ENCODE measurements at places on chromosomes 11 and 22.
A peak's percentile ranks its signal among the peaks of the same experiment; 100 is the strongest.

DNA sequence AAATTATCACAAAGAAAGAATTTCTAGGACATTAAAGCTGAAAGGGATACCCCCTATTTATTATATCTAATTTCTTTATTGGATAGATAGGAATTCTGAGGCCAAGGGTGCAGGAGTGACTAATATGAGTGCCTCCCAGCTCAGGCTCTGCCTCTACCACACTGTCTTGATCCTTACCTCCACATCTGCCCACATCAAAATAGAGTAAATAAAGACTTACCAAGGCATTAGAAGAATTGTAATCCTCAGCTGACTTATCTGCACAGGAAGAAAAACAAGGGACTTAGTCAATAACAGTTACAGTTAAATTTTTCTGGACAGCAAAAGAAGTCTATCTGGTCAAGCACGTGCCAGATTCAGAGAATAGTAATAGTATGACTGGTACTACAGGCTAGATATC lies 72.6 kb upstream of the GDPD4 start:
- peak; percentile 50 for DNase-seq

- no peak for DNase-seq
These were observed 789 bp downstream of the SPECC1L start for GRCh38 chr22:24271386-24271854.

DNA sequence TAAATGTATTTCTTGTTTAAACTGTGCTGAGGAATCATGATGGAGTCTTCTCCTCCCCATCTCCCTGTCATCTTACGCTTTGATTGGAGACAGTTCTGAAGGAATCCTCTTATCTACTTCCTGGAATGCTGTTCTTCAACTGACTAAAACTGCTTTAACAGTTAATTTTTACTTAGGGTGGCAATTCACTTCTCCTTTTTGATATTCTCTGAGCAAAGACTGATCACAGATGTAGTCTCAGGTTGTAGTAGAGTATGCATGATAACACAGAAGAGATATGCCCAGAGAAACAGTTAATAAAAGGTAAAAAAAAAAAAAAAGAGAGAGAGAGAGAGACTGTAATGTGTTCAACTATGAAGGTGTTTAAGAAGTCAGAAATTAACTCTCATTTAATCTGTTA lies 1.4 kb upstream of the CASP5 start:
- DNase-seq: no peak

DNA sequence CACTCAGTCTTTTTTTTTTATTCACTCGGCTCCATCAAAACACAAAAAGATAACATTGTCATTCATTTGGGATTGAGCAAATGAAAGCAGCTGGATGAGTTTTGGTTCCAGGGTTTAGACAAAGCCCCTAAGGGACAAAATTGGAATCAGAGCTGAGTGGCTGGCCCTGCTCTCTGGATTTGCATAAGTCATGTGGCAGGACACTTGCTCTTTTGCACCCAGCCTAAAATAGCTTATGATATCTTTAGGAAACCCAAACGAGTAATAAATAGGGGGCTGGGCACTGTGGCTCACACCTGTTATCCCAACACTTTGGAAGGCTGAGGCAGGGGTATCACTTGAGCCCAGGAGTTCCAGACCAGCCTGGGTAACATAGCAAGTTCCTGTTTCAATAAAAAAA lies 11.0 kb upstream of the TMEM121B start:
- no peak for DNase-seq

- no peak for DNase-seq
These were observed 442 bp downstream of the COPB1 start for GRCh38 chr11:14499178-14499559.

DNA sequence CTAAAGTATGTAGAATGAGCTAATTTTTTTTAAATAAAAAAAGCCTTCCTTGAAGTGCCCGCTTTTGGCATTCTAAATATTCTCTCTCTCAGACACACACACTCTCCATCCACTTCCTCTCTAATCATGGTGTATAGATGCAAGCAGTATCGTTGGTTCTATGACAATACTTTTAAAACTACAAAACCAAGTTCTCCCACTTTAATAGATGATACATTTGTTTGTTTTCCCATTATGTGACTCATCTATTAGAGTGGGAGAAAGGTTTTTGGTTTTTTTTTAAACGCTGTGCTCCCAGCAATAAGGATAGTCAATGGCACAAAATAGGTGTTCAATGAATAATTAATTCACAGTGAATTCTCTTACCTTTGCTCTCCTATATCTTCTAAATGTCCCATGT lies 44.6 kb downstream of the FZD4 start:
- DNase-seq: no peak

- no peak for DNase-seq
These were observed 85.3 kb downstream of the GAB2 start for GRCh38 chr11:78332174-78332866.

DNA sequence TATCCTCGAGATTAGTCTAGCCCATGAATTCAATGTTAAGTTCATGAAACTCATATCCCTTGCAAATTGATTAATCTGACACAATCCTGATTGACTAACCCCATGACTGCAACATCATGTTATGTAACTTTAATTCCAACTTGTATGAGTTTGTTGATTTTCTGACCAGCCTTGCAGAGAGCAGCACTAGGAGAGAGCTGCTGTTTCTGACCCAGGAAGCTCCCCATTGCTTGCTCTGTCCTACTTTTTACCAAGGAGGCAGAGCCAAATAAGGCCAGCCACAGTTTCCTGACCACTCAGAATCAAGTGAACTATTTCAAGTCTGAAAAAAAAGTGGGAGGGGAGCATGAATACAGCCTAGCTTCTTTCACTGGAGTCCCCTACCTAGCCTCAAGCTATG lies 13.2 kb downstream of the MPZL3 start:
- DNase-seq: no peak

DNA sequence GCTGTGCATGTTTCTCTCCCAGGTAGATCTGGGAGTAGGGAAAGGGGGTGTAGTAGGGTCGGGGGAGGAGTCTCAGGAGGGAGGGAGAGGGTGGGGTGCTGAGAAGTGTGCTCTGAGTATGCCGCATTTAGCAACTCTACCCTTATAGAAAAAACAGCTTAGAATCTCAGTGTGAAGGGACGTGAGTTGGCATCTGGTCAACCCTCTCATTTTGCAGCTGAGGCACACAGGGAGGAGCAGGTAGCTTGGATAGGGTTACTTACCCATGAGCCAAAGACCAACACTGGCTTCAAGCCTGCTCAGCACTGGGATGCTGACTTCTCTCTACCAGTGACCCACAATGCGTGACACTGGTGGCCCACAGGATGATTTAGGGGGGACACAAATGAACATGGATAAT lies 95.9 kb downstream of the FBXO7 start:
- DNase-seq: no peak

DNA sequence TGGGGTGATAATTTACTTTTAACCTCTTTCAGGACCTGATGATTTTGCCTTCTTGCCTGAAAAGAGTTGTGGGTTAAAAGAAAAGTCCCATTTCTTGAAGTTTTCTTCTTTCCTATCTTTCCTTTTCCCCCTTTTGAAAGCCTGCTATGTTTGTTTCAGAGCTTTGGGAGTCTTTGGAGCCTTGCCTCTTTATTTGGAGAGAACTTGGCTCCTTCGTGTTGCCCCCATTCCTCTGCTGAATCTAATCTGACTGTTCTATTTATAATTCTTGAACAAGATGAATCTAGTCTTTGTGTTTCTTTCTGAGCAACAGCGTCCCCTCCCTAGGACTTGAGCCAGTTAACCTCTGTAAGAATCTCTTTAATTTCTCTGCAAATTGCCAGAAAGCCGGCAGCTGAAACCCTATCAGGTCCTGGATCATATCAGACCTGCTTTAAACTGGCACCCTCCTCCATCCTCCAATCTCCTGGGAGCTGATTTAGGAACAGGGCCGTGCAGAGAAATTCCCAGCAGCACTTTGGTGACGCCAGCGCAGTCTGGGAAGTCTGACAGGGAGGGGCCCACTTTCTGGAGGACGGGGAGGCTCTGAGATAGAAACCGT lies 289.1 kb upstream of the SORL1-AS1 start:
- DNase-seq: no peak

DNA sequence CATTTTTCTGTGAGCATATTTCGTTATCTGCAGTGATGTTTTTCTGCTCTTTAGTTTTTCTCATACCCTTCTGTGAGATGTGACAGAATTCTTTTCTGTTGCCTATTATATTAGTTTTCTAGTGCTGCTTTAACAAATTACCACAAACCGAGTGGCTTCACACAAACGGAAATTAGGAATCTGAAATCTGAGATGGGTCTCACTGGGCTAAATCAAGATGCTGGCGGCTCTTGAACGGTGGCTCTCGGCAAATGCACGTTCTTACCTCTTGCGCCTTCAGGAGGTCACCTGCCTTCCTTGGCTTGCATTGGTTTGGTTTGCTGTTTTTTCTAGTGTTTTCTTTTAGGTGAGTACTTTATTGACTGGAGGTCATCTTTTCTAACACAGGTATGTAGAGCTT lies 13.0 kb downstream of the ZBED4 start:
- no peak for DNase-seq

DNA sequence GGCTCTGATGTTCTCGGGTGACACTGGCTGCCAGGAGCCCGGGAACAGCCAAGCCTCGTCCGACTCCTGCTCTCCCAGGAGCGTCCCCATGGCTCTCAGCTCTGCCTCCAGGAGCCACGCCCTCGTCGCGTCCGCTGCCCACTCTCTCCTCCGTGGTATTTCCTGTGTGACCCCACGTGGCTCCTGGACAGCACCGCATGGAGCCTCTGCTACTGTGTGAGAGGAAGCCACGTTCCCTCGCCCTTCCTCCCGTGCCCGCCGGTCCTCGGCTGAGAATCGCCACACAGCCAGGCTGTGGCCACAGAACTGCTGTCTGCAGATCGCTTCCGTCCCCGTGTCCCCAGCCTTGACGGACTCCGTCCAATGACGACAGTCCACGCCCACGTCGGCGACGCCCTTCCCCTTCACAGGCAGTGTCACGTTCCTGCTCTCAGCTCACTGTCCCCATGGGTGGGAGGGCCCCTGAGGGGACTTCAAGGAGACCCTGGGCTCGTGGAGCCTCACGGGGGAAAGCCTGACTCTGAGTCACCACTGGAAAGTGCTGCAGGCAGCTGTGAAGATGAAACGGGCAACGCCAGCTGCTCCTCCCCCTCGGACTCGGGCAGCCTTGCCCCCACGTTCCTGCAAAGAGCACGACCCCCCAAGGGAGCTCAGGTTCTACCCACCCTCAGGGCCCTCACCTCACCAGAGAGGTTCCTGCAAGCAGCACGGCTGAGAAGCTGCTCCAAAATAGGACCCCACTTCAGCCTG lies 458.5 kb downstream of the BRD1 start:
- DNase-seq: no peak

- no peak for DNase-seq
These were observed 77.8 kb downstream of the UBASH3B start for GRCh38 chr11:122733318-122733717.

DNA sequence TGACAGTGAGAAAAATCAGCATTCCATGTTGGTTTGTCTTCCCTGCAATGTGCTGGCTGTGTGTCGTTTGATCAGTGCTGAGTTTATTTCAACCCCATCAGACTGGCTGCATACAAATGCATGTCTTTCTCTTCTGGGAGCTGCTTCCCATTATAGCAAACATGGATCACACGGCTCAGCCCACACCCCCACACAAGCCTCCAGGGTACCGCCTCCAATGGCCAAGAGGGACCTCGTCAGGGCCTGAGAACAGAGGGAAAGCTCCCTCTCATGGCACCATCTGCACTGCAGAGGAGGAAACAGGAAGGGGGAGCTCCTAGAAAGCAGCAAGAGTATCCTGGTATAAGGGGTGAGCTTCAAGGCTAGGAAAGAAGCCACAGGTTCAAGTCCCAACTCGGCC lies 214.2 kb downstream of the LARGE1 start:
- no peak for DNase-seq

- DNase-seq: no peak
These were observed 8.3 kb downstream of the FTH1 start for GRCh38 chr11:61959114-61959513.

DNA sequence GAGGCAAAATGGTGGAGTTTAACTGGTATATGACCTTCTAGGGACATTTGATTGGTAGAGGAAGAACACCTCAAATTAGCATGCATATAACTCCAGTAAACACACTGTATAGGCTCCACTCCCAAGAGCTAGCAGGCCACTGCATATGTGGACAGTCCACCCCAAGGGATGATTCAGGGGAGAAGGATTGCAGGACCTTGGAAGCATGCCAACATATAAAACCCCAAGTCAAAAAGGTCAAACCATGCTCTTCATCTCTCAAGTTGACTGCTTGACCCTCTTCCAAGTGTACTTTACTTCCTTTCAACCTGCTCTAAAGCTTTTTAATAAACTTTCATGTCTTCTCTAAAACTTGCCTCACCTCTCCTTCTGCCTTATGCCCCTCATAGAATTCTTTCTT lies 459.9 kb upstream of the CCDC179 start:
- DNase-seq: no peak

DNA sequence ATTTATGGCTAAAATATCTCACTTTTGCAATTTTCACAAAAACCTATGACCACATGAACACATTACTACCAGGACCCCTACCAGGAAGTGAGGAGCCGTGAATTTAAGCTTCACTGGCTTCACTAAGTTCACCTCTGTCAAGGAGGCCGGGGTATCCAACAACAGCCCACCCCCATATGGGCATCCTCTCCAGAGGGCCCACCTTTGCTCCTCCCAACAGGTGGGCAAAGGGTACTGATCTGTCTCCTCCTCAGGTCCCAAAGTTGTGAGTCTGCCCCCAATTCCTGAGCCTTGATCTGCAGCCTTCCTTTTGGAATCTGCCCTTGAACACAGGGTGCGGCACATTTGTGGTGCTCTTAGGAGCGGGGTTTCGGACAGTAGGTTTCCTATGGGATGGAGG lies 66.9 kb downstream of the OTOG start:
- no peak for DNase-seq

GRCh38 chr11:19810852-19811251 lies 98.2 kb downstream of the NAV2 start:
- DNase-seq: no peak

- DNase-seq: no peak
These were observed 3.5 kb downstream of the TRIM66 start for GRCh38 chr11:8679006-8679405.

- DNase-seq: no peak
These were observed 3.3 kb downstream of the PHOX2A start for GRCh38 chr11:72240461-72241290.

DNA sequence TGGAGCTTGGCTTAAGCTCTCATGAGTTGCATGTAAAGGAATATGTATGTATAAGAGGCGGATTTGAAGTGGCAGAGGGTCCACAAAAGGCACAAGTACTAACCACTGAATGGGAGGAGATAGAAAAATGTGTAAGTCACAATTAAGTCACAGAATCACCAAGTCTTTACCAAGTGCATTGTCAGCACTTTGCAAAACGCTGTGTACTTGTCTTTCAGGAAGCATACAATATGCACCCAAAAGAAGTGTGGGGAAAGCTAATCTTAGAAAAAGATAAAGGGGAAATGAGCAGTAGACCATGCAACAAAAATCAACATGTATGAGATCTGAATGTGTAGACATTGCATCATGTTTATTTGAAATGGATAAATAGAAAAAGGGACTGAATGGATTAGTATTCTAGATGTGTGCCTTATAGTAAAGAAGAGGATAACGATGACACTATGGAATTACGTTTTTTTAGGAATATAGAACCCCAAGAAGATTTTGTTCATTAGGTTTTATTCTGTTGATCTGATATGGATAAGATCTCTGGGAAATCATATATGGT lies 4.5 kb downstream of the CNTF start:
- no peak for DNase-seq

GRCh38 chr11:34214961-34215805 lies 109.8 kb downstream of the NAT10 start:
- no peak for DNase-seq
